ENCODE measurements at places on chromosomes 16 and 17. TPM values are rescaled to one million over a fixed set of nuclear protein-coding genes. Genes with fewer than 3 reads are reported as not detected.

- H3K4me3 ChIP-seq, result no peak overlapping the region
- peaks cover 9% of the 10 kb centered on the region for H3K4me1 ChIP-seq
- peaks cover 6% of the 10 kb centered on the region for H3K36me3 ChIP-seq
These were observed 62.3 kb downstream of the NFATC3 start for GRCh38 chr16:68147444-68147843.

DNA sequence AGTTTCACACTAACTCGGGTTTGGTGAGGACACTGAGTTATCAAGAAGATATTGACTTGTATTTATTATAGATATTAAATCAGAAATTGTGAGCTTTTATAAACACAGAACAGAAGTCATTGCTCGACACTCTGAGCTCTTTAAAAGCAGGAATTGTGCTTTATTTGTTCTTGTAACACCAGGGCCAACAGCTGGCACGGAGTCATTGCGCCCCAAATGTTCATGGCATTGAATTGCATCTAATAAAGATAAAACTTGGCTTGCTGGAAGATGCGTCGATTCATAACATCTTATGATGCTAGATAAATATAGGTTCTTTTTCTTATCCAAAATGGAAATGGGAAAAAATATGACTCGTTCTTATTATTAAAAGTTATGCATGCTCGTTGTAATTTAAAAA is 11.8 kb upstream of the MLYCD start:
- no peak overlapping the region for H3K27ac ChIP-seq
- H3K36me3 ChIP-seq, result peaks cover 5% of the 10 kb centered on the region
- H3K4me3 ChIP-seq, result no peak overlapping the region
- H3K4me1 ChIP-seq, result peaks cover 6% of the 10 kb centered on the region
- peaks cover 16% of the 10 kb centered on the region for H3K27me3 ChIP-seq

RCVRN gene
- total RNA-seq, result not detected

DNA sequence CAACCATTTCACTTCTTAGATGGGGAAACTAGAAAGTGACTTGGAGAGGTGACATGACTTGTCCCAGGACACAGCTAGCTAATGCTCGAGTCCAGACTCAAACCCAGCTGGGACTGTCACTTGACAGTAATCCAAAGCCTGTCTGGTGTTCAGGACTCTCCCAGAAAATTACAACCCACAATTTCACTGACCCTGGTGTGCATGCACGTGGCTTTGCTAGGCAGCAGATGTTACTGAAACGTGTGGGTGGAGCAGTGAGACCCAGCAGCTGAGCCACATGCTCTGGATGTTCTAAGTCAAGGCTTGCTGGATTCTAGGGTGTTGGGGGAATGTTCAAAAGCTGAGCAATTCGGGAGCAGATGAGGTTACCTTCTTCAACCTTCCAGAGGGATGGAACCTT is 364.6 kb downstream of the GRIN2A start:
- no peak for DNase-seq
- H3K27me3 ChIP-seq, result peaks cover 11% of the 10 kb centered on the region
- no peaks in the 10 kb centered on the region for H3K4me1 ChIP-seq

ACD gene
- total RNA-seq, result 17.2 TPM
